Articular chondrocyte of knee joint (primary cell): ENCODE measurements at places on chromosomes 6 and 20. TPM values are rescaled to one million over a fixed set of nuclear protein-coding genes. Genes with fewer than 3 reads are reported as not detected.

ERVFRD-1 gene
- total RNA-seq = not detected in 2 replicates

GNRH2 gene
- total RNA-seq = 0.22 TPM in 1 of 2 replicates, not detected in the other

TRIM10 gene
- total RNA-seq = not detected in 2 replicates

ZNF334 gene
- 6.9 and 8.3 TPM in 2 replicates for total RNA-seq

ANKRD66 gene
- not detected in 2 replicates for total RNA-seq

SNTA1 gene
- total RNA-seq = 19.2 and 22.1 TPM in 2 replicates

TAGAP gene
- total RNA-seq = 0.11 TPM in 1 of 2 replicates, not detected in the other

NOTCH4 gene
- 0.65 and 1.1 TPM in 2 replicates for total RNA-seq

SPATA25 gene
- total RNA-seq = 0.76 and 1.6 TPM in 2 replicates

HLA-DPA1 gene
- total RNA-seq = 7.6 and 11.9 TPM in 2 replicates

CCDC28A gene
- 12.8 and 17.8 TPM in 2 replicates for total RNA-seq

DZANK1 gene
- total RNA-seq = 1.2 TPM in 2 replicates

PPP1R10 gene
- total RNA-seq = 43.3 and 56.8 TPM in 2 replicates

SEL1L2 gene
- not detected in 2 replicates for total RNA-seq

KCNB1 gene
- total RNA-seq = 6.1 and 6.7 TPM in 2 replicates

NT5E gene
- 499 and 602 TPM in 2 replicates for total RNA-seq

GPR63 gene
- total RNA-seq = under 0.01 and 0.11 TPM in 2 replicates

GMPR gene
- 4.2 and 4.9 TPM in 2 replicates for total RNA-seq

RPL7L1 gene
- 120 and 123 TPM in 2 replicates for total RNA-seq

MYMX gene
- not detected in 2 replicates for total RNA-seq

TRIM40 gene
- not detected in 2 replicates for total RNA-seq

COX4I2 gene
- total RNA-seq = not detected in 2 replicates

SRMS gene
- total RNA-seq = not detected in 2 replicates

HLA-DRB1 gene
- 0.86 TPM in 1 of 2 replicates, not detected in the other for total RNA-seq

MLIP gene
- 0.26 and 0.32 TPM in 2 replicates for total RNA-seq

BMP7 gene
- not detected in 2 replicates for total RNA-seq

SLC25A27 gene
- total RNA-seq = 15.4 and 18.9 TPM in 2 replicates

AGER gene
- 0.54 and 0.78 TPM in 2 replicates for total RNA-seq

DEFB128 gene
- total RNA-seq = not detected in 2 replicates

BHLHE23 gene
- not detected in 2 replicates for total RNA-seq

LAMP5 gene
- 0.26 and 0.43 TPM in 2 replicates for total RNA-seq

CGAS gene
- 7.2 and 7.9 TPM in 2 replicates for total RNA-seq

CST4 gene
- not detected in 2 replicates for total RNA-seq

OCSTAMP gene
- not detected in 2 replicates for total RNA-seq

CALHM5 gene
- 3.1 and 4.2 TPM in 2 replicates for total RNA-seq

LY6G6F gene
- total RNA-seq = not detected in 2 replicates

FAM83D gene
- 12.8 and 14.5 TPM in 2 replicates for total RNA-seq

BIRC7 gene
- total RNA-seq = not detected in 2 replicates
